ENCODE measurements at places on chromosomes 12 and 14.

GRCh38 chr12:108507971-108508642 lies 7.0 kb upstream of the FICD start:
- DNase-seq, result no peak

DNA sequence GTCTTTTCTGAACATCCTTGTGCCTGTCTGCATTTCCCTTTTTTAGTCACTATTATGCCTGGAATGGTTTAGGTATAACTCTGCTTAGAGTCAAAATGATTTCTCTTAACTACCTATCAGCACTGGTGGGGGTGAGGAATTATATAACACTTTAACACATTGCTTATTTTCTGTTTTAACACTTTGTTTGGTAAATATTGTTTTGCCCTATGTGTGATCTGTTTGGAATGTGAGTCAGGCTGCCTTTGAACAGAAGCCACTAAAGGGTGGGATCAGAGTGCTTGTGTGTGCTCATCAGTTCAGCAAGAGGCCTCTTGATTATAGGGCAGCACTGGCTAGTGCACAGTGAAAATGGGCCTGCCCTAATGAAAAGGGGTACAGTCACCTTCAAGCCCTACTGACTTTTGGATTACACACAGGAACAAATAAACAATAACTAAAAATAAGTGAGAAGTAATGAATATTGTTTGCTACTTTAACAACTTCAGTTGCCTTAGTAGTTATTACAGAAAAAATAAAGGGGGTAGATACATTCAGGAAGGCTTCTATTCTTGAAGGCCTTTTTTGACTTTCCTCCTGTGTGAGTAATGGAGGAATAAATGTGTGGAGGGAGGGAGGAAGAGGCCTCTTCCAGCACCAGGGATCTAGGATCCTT lies 23.2 kb downstream of the NGDN start:
- DNase-seq, result no peak

- no peak for DNase-seq
Measured at GRCh38 chr12:101891462-101891971, 14.1 kb downstream of the DRAM1 start.

GRCh38 chr12:50533971-50534370 lies 29.2 kb downstream of the DIP2B start:
- no peak for DNase-seq

DNA sequence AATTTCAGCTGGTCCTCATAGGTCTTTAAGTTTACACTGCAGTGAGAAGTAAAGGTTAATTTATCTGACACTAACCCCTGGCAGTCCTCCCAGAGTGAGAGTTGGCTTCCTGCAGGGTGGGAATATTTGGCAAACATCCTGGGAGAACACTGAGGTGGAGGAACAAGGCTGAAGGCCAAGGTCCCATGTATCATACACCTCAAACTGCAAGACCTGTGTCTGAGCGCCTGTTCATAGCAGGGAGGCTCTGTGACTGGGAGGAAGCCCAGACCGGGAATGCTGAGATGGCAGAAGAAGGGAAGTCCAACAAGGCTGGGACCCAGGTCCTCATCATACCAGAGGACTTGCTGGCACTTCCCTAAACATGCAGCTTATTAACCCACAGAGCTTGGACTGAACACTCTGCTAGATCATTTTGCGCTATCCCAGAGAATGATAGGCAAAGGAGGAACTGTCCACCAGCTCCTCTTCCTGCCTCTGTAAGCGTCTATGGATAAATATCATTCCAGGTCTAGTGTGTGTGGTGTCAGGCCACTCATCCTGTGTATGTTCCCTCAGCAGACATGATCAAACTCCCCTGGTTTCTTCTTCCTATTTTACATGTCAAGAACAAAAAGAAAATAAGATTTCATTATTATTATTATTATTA lies 199.6 kb upstream of the CNOT2 start:
- DNase-seq, result no peak

DNA sequence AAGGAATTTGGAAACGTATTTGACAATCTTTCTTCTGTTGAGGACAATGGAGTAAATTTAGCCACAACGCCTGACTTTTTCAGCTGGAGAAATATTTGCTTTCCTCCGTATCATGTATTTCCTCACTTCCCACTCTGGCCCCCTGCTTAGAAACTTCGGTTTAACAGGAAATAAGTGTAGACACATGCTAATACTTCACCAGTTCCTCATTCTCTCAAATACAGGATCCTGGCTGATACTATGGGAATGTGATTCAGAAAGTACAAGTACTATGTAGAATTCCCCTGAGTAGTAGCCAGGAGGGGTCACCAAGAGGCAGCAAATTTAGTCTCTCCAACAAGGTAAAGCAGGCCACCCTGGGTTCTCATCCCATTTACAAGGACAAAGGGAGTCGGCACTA lies 58.0 kb downstream of the FAR2 start:
- DNase-seq, result no peak

- DNase-seq, result no peak
Measured at GRCh38 chr12:89775063-89775985, 66.7 kb upstream of the ATP2B1 start.

DNA sequence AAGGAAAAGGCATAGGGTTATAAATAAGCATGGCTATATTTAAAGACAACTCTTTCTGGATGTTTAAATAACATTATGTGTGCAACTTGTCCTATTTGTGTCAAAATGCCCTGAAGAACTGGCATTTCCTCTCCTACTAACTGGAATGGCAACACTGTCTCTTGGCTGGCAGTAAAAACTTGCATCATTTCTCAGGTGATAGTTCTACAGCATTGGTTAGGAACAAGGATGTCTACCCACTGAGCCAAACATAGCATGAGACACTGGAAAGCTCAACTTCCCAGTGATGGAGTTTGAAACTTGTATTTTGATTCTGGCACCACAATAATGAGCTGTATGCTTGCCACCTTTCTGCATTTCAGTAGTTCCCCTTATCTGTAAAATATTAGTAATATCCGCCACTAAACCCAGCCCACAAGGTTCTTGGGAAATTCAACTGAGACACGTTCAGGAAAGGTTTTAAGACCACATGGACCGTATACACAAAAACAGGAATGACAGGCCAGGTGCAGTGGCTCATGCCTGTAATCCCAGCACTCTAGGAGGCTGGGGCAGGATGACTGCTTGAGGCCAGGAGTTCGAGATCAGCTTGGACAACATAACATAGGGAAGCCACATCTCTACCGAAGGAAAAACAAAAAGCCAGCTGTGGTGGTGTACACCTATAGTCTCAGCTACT lies 5.1 kb downstream of the SLC38A2 start:
- DNase-seq, result no peak

- DNase-seq, result no peak
Measured at GRCh38 chr14:103686831-103687485, 28.3 kb downstream of the XRCC3 start.

- peak; percentile 75 for DNase-seq
Measured at GRCh38 chr12:55188974-55189556, 31.8 kb upstream of the OR10A7 start.

DNA sequence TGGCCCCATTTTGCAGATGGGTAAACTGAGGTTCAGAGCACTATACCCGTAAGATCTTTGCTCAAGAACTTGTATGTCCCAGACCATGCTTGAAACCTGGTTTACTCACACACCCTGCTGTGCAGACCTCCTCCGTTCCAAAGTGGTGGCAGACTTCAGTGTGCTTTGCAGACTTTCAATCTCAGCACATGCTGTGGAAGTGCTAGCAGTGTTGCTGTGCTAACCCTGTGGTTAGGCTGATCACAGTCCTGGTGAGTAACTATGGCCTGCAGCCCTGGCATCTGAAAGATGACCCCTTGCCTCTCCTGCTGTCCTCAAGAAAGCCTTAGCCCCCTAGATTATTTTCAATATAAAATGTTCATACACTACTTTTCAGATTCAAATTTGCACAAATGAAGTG lies 450.6 kb downstream of the DPF3 start:
- no peak for DNase-seq

DNA sequence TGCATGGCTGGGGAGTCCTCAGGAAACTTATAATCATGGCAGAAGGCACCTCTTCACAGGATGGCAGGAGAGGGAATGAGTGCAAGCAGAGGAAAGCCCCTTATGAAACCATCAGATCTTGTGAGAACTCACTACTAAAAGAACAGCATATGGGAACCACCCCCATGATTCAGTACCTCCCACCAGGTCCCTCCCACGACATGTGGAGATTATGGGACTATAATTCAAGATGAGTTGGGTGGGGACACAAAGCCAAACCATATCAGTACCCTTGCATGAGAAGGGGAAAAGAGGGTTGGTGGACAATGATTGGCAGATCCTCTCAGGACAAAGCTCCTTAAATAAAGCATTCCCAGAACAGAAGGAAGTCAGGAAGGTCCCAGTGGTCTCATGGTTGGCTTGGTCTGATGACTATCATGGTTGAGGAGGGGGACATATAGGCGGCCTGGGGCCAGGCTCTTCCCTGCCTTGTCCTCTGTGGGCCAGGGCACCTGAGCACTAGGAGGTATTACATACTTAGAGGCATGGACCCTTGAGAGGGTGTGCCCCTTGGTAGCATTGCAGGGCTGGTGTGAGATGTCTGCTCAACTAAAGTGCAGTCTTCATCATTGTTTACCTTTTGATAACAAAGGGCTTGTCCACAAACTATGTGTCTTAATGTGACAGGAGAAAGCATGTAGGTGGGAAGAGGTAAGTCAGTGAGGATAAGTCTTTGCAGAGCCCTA lies 22.2 kb downstream of the HSD17B6 start:
- no peak for DNase-seq

DNA sequence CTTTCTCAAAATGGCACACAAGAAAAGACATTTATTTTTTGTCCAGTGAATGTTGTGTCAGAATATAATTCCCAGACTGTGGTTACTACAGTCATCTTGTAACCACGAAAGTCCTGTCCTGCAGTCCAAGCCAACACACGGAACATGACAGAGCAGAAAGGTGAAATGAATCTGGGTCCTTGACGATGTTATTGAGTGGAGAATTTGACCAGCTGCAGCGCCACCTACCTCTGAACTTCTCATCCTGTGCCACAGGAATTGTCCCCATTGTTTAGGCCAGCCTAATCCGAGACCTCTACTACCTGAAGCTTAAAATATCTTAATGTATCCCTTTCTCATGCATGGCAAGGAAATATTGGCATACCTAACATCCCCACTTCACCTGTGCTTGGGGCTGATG lies 64.1 kb upstream of the OTX2 start:
- no peak for DNase-seq

- DNase-seq, result no peak
Measured at GRCh38 chr12:89354612-89355067, 2.3 kb upstream of the DUSP6 start.

DNA sequence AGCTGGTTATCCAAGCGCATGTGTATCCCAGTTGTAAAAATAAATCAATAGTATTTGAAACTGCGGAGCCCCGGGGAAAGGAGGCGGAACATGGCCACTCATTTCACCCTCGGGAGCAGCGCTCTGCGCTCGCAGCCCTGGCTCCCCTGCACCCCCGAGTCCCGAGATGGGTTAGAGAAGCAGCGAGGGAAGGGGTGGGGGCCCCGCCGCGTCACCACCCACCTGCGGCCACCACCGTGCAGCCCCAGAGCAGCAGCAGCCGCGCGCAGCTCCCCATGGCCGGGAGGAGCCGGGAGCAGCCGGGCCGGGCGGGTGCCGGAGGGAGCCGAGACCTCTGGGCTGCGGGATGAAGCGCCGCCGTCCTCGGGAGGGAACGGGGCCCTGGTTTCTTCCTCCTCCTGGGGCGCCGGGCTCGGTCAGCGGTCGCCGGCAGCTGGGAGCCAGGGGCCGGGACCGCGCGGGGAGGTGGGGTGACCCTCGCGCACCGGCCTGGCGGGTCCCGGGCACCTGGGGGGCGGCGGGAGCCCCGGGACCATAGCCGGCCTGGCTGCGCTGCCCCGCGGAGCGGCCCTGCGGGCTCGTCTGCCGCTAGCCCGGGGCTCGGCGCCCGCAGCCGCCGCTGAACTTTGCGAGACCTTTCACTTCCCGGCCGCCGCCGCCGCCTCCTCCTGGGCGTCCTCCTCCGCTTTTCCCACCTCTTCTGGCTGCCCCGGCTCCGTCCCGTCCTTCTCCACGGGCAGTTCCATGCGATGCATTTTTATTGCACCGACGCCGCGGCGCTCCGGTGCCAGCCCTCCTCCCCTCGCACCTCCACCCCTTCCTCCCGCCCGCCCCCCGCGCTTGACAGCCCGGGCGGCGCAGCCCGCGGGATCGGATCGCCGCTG lies at the start of gene NTN4:
NTN4 (minus strand) TSS at position 732 of the 884 bp plus-strand sequence; CDS start at position 277, 455 bp downstream.
- DNase-seq, result peak; percentile 4

DNA sequence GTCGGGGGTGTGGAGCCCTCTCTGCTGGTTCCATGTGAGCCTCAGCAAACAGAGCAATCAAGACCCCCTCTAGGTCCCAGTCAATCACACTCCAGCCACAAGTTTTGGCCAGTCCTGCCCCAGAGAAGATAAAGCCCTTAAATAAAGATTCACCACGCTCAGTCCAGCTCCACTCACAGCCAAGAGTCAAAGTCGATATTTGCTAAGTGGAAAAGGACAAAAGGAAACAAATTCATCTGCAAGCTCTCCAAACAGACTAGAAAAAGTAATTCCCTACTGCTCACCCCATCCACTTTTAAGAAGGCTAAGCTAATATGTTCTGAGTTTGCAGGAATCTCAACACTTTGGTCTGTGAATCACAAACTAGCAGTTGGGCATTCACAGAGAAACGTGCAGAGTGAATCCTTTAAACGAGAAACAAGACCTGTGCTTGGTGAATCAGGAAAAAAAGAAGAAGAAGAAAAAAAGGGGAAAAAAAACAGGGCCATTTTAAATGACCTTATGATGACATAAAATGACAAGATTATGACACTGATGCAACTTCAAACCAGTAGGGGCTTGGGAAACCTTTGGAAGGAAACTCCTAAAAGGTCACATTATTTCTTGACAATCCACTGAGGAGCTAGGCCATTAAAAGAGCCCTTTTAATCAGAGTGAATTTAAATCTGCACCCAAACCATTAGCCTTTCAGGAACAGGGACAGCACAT lies 41.8 kb upstream of the FOXN3 start:
- no peak for DNase-seq

GRCh38 chr14:76921088-76921399 lies 94.8 kb downstream of the LRRC74A start:
- no peak for DNase-seq

- DNase-seq, result no peak
Measured at GRCh38 chr14:61876362-61877034, 114.3 kb downstream of the SNAPC1 start.

DNA sequence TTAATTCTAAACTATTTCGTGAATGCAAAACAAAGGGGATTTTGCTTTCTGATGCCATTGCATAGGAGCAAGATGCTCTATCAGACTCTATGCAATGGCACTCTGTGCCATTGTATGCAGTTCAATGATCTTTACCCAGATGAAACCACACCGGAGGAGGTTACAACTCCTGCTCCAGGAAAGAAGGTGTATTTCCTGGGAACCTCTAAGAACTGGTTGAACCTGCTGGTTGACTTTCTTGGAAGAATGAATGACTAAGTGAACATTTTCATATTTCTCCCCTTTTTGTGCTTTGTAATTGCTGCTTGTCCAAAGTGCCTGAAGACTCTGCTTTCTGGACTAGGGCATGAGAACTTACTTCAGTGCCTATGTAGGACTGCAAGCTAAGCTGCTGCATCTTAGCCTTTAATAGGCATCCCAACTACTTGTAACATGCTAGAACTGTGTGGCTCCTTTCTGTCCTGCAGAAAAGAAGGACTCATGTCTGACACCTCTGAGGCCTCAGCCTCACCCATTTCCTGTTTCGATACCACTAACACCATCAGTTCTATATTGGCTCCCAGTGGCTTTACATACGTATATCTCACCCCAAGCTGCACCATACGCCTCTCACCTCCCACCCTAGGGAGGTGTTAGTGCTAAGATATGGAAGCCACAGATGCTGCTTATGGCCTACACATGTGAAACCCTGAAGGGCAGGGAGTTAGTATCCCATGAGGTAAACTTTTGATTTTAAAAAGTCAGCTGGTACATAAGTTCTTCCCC lies 193.5 kb upstream of the CNOT2 start:
- peak; percentile 56 for DNase-seq

All from CD4-positive, alpha-beta T cell treated with Interleukin-17A for 1 hour (primary cell).